Daoy (cell line): ENCODE measurements at places on chromosomes 7 and 10.

- no peak for DNase-seq
Observed at GRCh38 chr10:12687996-12688395, 313.5 kb downstream of the CCDC3 start.

DNA sequence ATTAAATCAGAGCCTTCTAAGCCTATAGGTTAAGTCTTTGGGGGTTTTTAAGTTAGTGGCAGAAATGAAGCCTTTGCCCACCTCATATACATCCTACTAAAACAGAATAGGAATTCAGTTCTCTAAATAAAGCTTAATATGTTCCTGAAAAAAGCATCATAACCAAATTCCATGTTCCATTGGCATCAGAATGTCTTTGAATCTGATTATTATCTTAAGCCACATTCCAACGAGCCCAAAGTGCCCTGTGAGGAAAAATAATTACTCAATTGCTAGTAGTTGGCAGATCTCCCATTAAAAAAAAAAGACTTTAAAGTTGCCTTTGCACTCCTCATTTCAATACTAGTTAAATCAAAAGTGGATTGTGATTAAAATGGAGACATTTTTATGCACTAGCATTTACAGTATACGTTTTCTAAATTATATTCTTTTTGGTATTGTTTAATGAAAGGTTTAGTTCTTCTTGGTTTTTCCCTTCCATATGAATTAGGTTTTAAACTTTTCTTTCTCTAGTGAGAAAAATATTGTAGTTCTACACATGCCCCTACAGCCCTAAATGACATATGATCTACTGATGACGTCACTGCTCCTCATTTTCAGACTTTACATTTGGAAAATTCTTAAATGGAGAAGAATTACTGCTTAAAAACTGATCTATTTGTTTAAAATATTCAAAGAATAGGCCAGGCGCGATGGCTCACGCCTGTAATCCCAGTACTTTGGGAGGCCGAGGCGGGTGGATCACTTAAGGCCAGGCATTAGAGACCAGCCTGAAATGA lies 54.3 kb upstream of the CABCOCO1 start:
- DNase-seq, result no peak

GRCh38 chr10:3476186-3476585 lies 303.6 kb upstream of the PITRM1 start:
- DNase-seq, result no peak

DNA sequence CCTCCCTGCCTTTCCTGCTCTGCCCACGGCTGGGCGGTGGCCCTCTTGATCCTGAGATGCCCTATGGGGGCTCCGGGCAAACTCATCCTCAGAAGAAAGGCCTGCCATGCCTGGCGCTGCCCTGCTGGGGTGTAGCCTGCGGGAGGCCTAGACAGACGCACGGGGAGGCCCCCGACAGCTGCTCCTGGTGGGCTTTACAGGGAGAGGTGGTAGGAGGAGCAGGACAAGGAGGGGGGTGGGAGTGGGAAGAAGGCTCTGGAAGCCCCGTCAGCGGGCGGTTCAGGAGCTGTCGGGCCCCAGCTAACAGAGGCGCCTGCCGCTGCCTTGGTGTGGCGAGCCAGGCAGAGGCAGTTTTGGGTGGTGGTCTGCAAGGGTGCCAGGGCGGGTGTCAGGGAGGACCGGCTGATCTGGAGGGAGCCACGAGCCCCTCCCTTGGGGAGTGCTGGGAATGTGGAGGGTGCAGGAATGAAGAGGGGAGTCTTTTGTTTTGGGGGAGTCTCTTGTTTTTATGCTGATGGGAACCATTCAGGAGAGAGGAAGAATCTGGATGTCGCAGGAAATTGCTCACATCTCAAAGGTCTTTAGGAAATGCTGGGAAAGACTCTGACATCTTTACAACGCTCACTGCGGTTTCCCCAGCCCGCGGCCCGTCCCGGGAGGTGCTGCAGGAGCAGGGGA lies 63.5 kb downstream of the CFAP46 start:
- DNase-seq, result no peak
